ENCODE measurements at places on chromosomes 7 and 10. TPM values are rescaled to one million over a fixed set of nuclear protein-coding genes. Genes with fewer than 3 reads are reported as not detected.

SUN3 gene
- not detected for total RNA-seq

GRCh38 chr10:48496105-48496830, 108.6 kb downstream of the ARHGAP22 start:
- no peak for DNase-seq

DNA sequence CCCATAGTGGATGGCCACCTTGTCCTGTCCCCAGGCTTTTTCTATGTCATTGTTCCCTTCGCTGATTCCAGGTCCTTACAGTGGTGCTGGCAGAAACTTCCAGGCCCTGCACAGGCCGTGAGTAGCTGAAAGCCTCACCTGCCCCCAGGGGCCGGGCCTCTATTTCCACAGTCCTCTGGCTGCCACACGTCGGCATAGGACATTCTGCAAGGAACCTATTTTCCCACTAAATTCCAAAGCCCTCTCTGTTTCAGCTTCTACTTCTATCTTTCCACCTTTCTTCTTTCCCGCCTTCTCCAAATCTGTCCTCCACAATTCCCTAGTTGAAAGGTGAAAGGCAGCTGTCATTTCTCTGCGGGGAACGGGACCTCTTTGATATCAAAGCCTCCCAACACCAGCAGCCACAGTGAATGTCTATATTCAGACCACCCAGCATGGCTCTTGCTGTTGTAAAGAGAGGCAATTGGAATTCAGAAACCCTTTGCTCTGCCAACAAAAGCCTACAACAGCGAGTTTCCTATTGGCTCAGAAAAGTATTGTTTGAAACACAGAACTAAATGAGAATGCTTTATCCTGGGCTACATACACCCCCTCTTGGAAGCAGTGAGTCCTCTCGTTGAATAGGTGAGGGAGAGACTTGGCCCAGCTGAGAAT, 607.7 kb downstream of the GALNT17 start:
- no peak for DNase-seq

PARG gene
- total RNA-seq = 39.2 TPM

- no peak for DNase-seq
These were observed 8.0 kb downstream of the DMBT1 start for GRCh38 chr10:122568551-122568950.

DNA sequence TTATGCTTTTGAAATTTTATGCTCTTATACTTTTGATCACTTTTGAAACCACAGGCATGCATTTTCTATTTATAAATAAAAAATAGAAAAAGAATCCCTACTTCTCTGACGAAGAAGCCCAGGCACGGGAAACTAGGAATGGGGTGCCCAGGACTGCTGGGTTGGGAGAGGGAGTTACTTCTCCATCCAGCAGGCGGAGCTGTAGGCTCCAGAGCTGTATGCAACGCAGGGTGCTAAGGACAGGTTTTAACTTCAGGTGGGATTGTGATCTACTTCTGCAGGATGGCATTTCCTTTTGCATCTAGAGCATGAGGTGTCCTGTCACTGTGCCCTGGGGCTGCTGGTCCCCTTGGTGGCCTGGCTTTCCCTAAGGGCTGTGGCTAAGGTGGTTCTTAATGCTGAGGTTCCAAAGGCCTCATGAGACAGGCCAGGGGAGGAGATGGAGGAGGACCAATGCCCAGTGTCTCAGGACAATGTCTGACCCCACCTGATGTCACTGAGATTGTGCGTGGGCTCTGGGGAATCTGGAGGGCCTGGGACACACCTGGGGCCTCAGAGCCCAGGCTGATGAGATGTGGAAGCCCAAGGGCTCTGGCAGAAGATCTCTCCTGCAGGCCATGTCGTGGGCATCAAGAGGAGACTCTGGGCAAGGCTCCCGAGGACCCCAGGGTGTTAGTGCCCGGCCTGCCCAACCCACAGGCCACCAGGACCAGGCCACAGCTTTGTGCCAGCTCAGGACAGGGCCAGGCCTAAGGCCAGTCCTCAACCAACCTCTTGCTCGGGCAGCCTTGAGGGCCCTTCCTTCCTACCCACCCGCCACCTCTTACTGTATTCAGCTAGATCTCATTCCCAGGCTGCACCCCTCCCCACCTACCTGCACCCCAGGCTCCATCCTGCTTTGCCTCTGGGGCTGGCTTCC, 507 bp downstream of the CCDC201 start:
- no peak for DNase-seq

- no peak for DNase-seq
These were observed 306.7 kb downstream of the CRPPA start for GRCh38 chr7:16114633-16115032.
